IMR-90 (cell line): ENCODE measurements at places on chromosomes 11 and 22. TPM values are rescaled to one million over a fixed set of nuclear protein-coding genes. Genes with fewer than 3 reads are reported as not detected.

The CDCA5 gene
- 9.1 and 10.0 TPM in 2 replicates for total RNA-seq

The ST13 gene
- total RNA-seq = 228 and 235 TPM in 2 replicates

The SMIM35 gene
- total RNA-seq = not detected in 2 replicates

The KIRREL3 gene
- total RNA-seq = 10.9 and 12.8 TPM in 2 replicates

The STK33 gene
- 2.3 and 2.5 TPM in 2 replicates for total RNA-seq

The OR2D2 gene
- total RNA-seq = 0.28 and 0.36 TPM in 2 replicates

The SNX32 gene
- 0.36 TPM in 1 of 2 replicates, not detected in the other for total RNA-seq

The THRSP gene
- not detected in 2 replicates for total RNA-seq

The PRAME gene
- not detected in 2 replicates for total RNA-seq

The TBX10 gene
- total RNA-seq = not detected in 2 replicates

The MPZL2 gene
- total RNA-seq = not detected in 2 replicates

The CSRP3 gene
- total RNA-seq = not detected in 2 replicates

The RASD2 gene
- total RNA-seq = under 0.01 TPM in 2 replicates

The PATE4 gene
- total RNA-seq = not detected in 2 replicates

The ACRV1 gene
- total RNA-seq = not detected in 2 replicates

The GNB1L gene
- total RNA-seq = 1.7 and 2.5 TPM in 2 replicates

The NCR3LG1 gene
- total RNA-seq = 3.9 and 4.1 TPM in 2 replicates

The NRGN gene
- total RNA-seq = 0.54 and 0.83 TPM in 2 replicates

The AP5B1 gene
- total RNA-seq = 2.2 and 2.5 TPM in 2 replicates

The MPPED2 gene
- total RNA-seq = not detected in 2 replicates

The MRPL23 gene
- total RNA-seq = 114 and 133 TPM in 2 replicates
